ENCODE measurements at places on chromosomes 12 and 14. TPM values are rescaled to one million over a fixed set of nuclear protein-coding genes. Genes with fewer than 3 reads are reported as not detected.

SLCO1C1 gene
- 0.05 TPM for polyA plus RNA-seq

AHNAK2 gene
- 8.1 TPM for polyA plus RNA-seq

COX14 gene
- polyA plus RNA-seq, result 78.1 TPM

GLT1D1 gene
- polyA plus RNA-seq, result 0.39 TPM

PRPH gene
- polyA plus RNA-seq, result 0.19 TPM

PACS2 gene
- 87.2 TPM for polyA plus RNA-seq

VCPKMT gene
- 5.9 TPM for polyA plus RNA-seq

PLBD1 gene
- polyA plus RNA-seq, result 40.9 TPM

DACT1 gene
- polyA plus RNA-seq, result 1.7 TPM

IGF1 gene
- polyA plus RNA-seq, result 5.0 TPM

TMCC3 gene
- polyA plus RNA-seq, result 7.4 TPM

LIN7A gene
- polyA plus RNA-seq, result 4.0 TPM

LRP1-AS gene
- not detected for polyA plus RNA-seq

ANO4 gene
- 0.10 TPM for polyA plus RNA-seq

SPTB gene
- polyA plus RNA-seq, result 1.2 TPM

HCAR1 gene
- 0.29 TPM for polyA plus RNA-seq

DAO gene
- polyA plus RNA-seq, result 0.08 TPM

KRT79 gene
- 1.5 TPM for polyA plus RNA-seq

CMKLR1 gene
- 19.6 TPM for polyA plus RNA-seq

CATSPERB gene
- polyA plus RNA-seq, result 0.57 TPM

TMEM121 gene
- 2.6 TPM for polyA plus RNA-seq

MUCL1 gene
- polyA plus RNA-seq, result 2.4 TPM

SARNP gene
- 87.7 TPM for polyA plus RNA-seq

ST8SIA1 gene
- 1.7 TPM for polyA plus RNA-seq

PRPF39 gene
- polyA plus RNA-seq, result 35.7 TPM

HAL gene
- polyA plus RNA-seq, result 7.9 TPM

RNASE1 gene
- 1,326 TPM for polyA plus RNA-seq

POU6F1 gene
- polyA plus RNA-seq, result 9.4 TPM

KIF5A gene
- polyA plus RNA-seq, result 0.06 TPM

COX8C gene
- polyA plus RNA-seq, result not detected

C1S gene
- polyA plus RNA-seq, result 252 TPM

PRKAG1 gene
- 45.7 TPM for polyA plus RNA-seq

PLCZ1 gene
- not detected for polyA plus RNA-seq

KCNJ8 gene
- polyA plus RNA-seq, result 6.2 TPM

LALBA gene
- not detected for polyA plus RNA-seq

OR10G3 gene
- polyA plus RNA-seq, result not detected

RND1 gene
- polyA plus RNA-seq, result 22.0 TPM
